ENCODE measurements at places on chromosomes 12 and 14. TPM values are rescaled to one million over a fixed set of nuclear protein-coding genes. Genes with fewer than 3 reads are reported as not detected.

The SINHCAF gene
- 49.2 TPM for polyA plus RNA-seq

- H3K27me3 ChIP-seq = no peaks in the 10 kb centered on the region
- peaks cover 10% of the 10 kb centered on the region for H3K4me1 ChIP-seq
- DNase-seq = peak; percentile 34
- peak overlapping the region; percentile 32 for H3K4me3 ChIP-seq
Observed at GRCh38 chr14:68250927-68251768, 431.6 kb downstream of the RAD51B start.

GRCh38 chr12:83113945-83114344, 427.2 kb downstream of the TMTC2 start:
- no peak overlapping the region for H3K27ac ChIP-seq
- no peak overlapping the region for H3K4me3 ChIP-seq
- H3K36me3 ChIP-seq = no peaks in the 10 kb centered on the region
- H3K27me3 ChIP-seq = no peaks in the 10 kb centered on the region

The PIP4P1 gene
- 32.9 TPM for polyA plus RNA-seq

GRCh38 chr14:64388533-64389285, 556 bp downstream of the MTHFD1 start:
- H3K27ac ChIP-seq = peak overlapping the region; percentile 77
- H3K27me3 ChIP-seq = no peaks in the 10 kb centered on the region
- H3K36me3 ChIP-seq = peaks cover 2% of the 10 kb centered on the region
- peak overlapping the region; percentile 97 for H3K4me3 ChIP-seq

GRCh38 chr12:18141048-18141982, 51.3 kb upstream of the RERGL start:
- no peak overlapping the region for H3K27ac ChIP-seq
- H3K27me3 ChIP-seq = no peaks in the 10 kb centered on the region
- no peak for DNase-seq
- H3K4me3 ChIP-seq = no peak overlapping the region

The ART4 gene
- polyA plus RNA-seq = not detected

The KRAS gene
- polyA plus RNA-seq = 46.7 TPM

DNA sequence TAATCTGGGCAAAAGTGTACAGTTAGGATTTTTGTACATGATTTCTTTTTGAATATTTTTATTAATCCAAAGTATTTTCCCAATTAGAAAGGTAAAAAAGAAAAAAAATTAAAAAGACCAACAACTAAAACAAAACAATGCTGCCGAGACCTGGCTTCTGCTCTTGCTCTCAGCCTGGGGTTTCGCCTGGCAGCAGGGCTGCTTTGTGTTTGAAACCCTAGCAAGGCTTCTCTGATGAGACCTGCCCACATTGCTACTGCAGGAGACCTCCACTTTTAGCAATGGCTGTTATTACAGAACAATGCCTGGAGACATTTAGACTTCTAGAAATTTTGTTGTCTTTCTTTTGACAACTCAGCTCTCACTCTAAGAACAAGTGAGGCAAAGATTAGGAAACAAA, 1153.0 kb upstream of the TMEM132C start:
- no peaks in the 10 kb centered on the region for H3K36me3 ChIP-seq
- H3K27me3 ChIP-seq = no peaks in the 10 kb centered on the region
- no peaks in the 10 kb centered on the region for H3K4me1 ChIP-seq
- no peak overlapping the region for H3K27ac ChIP-seq

DNA sequence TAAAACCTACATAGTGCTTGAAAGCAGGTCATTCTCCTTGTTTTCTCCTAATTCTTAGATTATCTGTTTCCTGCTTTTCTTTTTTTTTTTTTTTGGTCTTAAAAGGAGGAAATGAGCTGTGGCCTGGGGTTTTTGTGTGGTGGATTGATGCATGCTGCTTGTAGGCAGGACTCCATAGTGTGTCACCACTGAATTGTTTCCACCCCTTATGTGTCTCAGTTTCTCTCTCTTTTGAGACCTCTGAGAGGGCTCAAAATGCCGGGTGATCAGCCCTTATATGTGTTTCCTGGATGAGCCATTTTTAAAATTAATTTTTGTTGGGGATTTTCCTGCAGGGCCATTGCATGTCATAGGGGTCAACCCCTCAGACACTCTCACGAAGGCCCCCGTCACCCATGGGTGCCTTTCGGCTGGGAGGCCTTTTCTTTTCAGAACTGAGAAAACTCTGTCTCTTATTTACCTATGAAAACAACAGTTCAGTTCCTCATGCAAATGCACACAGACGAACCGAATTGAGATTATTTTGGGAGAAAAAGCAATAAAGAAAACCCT, 32.0 kb upstream of the LRRK2 start:
- no peaks in the 10 kb centered on the region for H3K4me1 ChIP-seq
- no peak overlapping the region for H3K27ac ChIP-seq
- no peak for DNase-seq
- H3K36me3 ChIP-seq = no peaks in the 10 kb centered on the region
- no peaks in the 10 kb centered on the region for H3K27me3 ChIP-seq

GRCh38 chr14:71397371-71397770, 490.1 kb downstream of the PCNX1 start:
- no peaks in the 10 kb centered on the region for H3K36me3 ChIP-seq
- peaks cover 18% of the 10 kb centered on the region for H3K4me1 ChIP-seq
- no peak for DNase-seq

DNA sequence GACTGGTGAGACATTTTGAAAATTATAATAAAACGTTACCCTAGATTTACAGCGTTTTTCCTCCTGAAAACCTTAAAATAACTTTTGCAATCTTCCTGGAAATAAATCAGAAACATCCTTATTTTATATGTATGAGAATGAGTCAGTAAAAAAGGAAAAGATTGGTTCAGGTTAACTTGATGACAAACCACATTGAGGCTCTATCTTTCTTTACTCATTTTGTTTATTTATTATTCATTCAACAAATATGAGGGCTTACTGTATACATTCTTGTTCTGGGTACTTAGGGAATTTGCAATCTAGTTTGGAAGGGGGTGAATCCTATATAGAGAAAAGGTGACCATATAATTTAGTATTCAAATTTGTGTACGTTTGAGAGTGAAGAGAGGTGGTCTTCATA, 156.6 kb downstream of the UNC79 start:
- H3K36me3 ChIP-seq = no peaks in the 10 kb centered on the region
- H3K4me1 ChIP-seq = no peaks in the 10 kb centered on the region
- no peaks in the 10 kb centered on the region for H3K27me3 ChIP-seq
- no peak for DNase-seq
- H3K4me3 ChIP-seq = no peak overlapping the region

- DNase-seq = no peak
- no peak overlapping the region for H3K27ac ChIP-seq
- no peaks in the 10 kb centered on the region for H3K4me1 ChIP-seq
Observed at GRCh38 chr12:46627686-46628085, 198.1 kb downstream of the SLC38A4 start.

The IL26 gene
- polyA plus RNA-seq = 0.17 TPM

DNA sequence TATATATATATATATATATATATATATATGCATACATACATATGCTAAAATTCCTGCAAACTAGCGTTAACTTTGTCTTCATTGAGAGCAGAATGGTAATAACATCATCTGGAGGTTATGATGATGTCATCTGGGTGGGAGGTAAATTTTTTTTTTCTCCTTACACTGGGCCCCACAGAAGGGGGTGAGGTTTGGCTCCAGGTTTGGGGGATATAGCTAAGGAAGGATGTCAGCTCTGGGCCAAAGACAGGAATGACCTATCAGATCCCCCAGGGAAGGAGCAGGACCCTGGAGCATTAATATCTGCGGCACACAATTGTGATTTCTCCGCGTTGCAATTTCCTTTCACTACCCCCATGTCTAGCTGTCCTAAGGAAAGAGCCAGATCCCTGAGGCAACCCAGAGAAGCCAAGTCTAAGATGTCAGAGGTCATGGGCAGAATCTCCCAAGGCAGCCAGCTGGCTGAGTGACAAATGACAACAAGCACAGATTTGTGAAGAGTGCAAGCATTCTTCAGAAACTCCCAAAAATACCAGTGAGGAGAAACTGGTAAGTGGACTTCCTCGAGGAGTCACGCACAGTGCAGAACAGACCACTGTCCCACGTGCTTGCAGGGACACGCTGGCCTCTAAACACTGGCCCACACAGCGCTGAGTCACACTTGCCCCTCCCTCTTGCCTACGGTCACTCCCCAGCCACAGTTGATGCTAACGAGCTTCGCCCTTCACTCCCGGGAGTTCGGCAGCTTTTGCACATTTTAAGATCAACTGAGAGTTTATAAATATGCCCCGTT, 9.9 kb downstream of the UBC start:
- H3K27me3 ChIP-seq = no peaks in the 10 kb centered on the region
- peaks cover 8% of the 10 kb centered on the region for H3K4me1 ChIP-seq
- no peaks in the 10 kb centered on the region for H3K36me3 ChIP-seq

DNA sequence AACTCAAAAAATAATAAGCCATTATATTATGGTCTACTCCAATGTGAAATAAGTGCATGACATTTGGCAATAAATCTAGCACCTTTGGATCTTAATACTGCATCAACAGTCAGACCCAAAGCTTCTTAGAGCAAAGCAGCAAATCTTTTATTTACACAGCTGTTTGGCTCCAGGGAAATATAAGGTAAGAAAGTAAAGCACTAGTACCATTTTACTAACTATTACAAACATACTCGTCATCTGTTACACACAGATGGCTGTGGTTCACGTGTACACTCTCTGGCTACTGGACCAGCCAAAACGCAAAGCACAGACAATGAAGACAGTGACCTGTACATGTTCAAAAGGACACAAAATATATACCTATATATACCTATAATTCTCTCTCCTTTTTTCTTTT, 2.8 kb downstream of the FGD6 start:
- H3K27ac ChIP-seq = no peak overlapping the region
- no peak for DNase-seq
- no peak overlapping the region for H3K4me3 ChIP-seq
- H3K36me3 ChIP-seq = no peaks in the 10 kb centered on the region

The PIANP gene
- polyA plus RNA-seq = not detected

DNA sequence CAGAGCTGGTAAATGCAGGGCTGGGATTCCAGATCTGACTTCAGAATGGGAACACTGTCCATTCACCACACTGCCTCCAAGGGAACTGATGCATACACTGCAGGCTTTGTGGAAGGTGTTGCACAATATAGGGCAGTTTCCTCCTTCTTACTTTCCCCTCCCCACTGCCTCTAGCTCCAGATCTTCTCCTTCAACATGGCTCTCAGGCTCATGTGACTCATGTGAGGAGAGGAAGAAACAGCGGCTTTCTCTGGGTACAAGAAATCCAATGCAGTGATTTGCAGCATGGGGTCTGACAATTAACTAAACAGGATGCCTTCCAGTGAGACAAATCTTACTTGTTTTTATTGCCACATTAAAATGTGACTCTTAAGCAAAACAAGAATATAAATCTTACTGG, 447.6 kb upstream of the CCDC196 start:
- H3K4me3 ChIP-seq = no peak overlapping the region
- DNase-seq = no peak
- no peak overlapping the region for H3K27ac ChIP-seq

DNA sequence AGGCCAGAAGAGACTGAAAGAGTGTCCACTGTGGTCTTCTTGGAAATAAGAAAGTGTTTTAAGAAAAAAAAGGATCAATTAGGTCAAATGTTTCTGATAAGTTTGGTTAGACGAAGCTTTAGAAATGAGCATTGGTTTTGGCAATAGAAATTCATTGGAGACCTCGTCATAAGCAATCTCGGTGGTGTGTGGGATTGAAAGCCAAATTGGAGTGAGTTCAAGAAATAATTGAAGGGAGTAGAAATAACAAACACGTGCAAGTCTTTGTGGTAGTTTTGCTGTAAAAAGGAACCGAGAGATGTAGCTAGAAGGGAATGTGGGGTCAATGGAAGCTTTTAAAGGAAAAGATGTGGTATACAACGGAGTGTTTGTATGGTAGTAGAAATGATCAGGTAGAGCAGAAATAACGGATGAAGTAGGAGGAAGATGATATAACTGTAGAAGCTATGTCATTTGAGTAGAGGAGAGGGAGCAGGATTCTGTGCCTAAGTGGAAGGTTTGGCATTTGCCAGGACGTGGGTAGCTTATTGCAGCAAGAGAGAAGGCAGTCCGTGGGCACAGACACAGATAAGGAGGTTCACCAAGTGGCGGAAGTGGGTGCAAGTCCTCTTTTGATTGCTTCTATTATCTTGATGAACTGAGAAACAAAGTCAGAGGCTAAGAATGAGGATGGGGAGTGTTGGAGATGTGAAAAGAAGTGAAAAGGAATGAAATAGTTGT, 146.2 kb downstream of the DACT1 start:
- no peaks in the 10 kb centered on the region for H3K27me3 ChIP-seq
- H3K27ac ChIP-seq = no peak overlapping the region
- no peaks in the 10 kb centered on the region for H3K4me1 ChIP-seq
- no peaks in the 10 kb centered on the region for H3K36me3 ChIP-seq
- no peak overlapping the region for H3K4me3 ChIP-seq

DNA sequence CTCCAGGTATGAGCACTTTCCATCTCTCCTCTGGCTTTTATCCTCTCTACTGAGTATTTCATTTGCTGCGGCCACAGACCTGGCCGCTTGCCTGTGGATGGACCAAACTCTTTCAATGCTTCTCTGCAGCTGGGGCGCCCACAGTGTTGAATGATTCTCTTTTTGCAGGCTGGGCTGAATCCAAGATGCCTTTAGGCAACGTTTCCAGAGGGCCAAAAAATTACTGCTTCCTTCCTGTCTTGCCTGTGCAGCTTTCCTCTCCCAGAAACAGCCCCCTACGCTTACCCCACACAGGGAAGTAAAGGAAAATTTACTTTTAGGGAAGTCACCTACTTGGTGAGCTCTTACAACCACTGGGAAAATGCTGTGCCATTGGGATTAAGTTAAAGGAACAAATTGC, 55.6 kb upstream of the JDP2 start:
- no peak overlapping the region for H3K4me3 ChIP-seq
- no peaks in the 10 kb centered on the region for H3K27me3 ChIP-seq
- H3K27ac ChIP-seq = no peak overlapping the region
- H3K4me1 ChIP-seq = no peaks in the 10 kb centered on the region
- DNase-seq = no peak

The GPR84 gene
- polyA plus RNA-seq = not detected

GRCh38 chr12:127414636-127415035, 852.3 kb upstream of the TMEM132C start:
- H3K4me3 ChIP-seq = no peak overlapping the region
- no peaks in the 10 kb centered on the region for H3K36me3 ChIP-seq
- DNase-seq = no peak
- no peaks in the 10 kb centered on the region for H3K4me1 ChIP-seq

GRCh38 chr14:84726471-84726870, 803.5 kb upstream of the FLRT2 start:
- no peaks in the 10 kb centered on the region for H3K4me1 ChIP-seq
- no peak for DNase-seq
- no peaks in the 10 kb centered on the region for H3K36me3 ChIP-seq
- H3K27ac ChIP-seq = no peak overlapping the region
- no peak overlapping the region for H3K4me3 ChIP-seq

- no peaks in the 10 kb centered on the region for H3K27me3 ChIP-seq
- H3K4me1 ChIP-seq = peaks cover 90% of the 10 kb centered on the region
- peak overlapping the region; percentile 100 for H3K4me3 ChIP-seq
- H3K27ac ChIP-seq = peak overlapping the region; percentile 74
- peak; percentile 19 for DNase-seq
Observed at GRCh38 chr14:51865953-51866747, 5.7 kb downstream of the GNG2 start.

DNA sequence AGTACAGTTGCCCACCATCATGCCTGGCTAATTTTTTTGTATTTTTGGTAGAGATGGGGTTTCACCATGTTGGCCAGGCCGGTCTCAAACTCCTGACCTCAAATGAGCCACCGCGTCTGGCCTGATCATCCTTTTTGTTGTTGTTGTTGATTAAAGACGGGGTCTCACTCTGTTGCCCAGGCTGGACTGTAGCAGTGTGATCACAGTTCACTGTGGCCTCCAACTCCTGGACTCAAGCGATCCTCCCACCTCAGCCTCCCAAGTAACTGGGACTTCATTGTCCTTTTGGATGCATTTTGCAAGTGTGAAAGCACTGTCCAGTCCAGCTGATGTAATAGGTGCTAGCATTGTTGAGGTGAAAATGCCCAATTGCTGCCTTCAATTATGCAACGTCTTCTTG, 27.1 kb upstream of the ATXN2 start:
- H3K27me3 ChIP-seq = no peaks in the 10 kb centered on the region
- no peak overlapping the region for H3K27ac ChIP-seq
- no peak for DNase-seq
